Smooth muscle cell of the brain vasculature (primary cell): ENCODE measurements at places on chromosomes 3 and 15.

DNA sequence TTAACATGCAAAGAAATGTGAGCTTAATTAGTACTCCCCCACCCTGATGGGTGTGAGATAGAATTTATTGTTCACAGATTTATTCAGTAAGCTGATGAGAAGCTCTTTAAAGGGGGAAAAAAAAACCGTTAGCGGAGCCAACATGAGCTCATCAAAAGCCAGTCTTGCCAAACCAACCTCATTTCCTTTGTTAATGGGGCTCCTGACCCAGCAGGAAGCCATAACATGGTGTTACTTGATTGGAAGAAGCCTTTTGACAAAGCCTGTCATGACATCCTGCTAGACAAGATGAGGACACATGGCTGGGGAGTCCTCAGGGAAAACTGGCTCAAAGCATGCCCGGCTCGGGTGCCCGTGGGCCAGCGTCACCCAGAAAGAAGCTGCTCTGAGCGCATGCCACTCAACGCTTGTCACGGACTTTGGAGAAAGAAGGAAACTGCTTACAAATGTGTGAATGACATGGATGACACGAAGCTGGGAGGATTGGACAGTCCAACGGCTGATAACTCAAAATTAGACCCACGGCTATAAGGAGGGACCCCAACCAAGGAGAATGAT, 64.6 kb downstream of the SLCO2A1 start:
- no peak for DNase-seq

GRCh38 chr15:87667643-87668042, 588.9 kb downstream of the NTRK3 start:
- DNase-seq = no peak

- DNase-seq = no peak
Measured at GRCh38 chr3:191301782-191302411, 27.3 kb upstream of the CCDC50 start.

DNA sequence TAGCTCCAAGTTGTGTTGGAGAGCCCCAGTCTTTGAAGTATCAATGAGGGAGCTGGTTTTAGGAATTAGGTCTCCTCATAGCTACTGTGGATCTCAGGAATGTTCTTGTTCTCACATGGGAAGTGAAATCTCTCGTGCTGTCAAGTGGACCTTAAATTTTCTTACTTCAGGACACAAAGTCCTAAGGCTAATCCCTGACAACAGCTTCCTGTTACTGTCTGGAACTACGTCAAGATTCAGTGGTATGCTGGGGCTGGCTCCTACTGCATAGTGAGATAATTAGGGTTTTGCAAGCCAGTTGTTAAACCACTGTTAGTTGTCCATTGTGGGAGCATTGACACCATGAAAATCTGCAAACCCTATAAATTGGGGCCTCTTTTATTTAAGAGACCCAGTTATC, 22.8 kb downstream of the MESP1 start:
- DNase-seq = no peak

DNA sequence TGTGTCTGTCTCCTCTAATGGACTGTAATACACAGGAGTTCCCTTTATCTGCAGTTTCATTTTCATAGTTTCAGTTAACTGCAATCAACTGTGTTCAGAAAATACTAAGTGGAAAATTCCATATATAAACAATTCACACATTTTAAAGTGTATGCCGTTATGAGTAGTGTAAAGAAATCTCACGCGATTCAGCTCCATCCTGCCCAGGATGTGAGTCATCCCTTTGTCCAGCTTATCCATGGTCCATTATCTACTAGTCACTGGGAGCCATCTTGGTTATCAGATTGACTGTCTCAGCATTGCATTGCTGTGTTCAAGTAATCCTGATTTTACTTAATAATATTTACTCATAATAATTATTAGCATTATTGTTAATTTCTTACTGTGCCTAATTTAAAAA, 14.5 kb downstream of the ZPLD1 start:
- no peak for DNase-seq

DNA sequence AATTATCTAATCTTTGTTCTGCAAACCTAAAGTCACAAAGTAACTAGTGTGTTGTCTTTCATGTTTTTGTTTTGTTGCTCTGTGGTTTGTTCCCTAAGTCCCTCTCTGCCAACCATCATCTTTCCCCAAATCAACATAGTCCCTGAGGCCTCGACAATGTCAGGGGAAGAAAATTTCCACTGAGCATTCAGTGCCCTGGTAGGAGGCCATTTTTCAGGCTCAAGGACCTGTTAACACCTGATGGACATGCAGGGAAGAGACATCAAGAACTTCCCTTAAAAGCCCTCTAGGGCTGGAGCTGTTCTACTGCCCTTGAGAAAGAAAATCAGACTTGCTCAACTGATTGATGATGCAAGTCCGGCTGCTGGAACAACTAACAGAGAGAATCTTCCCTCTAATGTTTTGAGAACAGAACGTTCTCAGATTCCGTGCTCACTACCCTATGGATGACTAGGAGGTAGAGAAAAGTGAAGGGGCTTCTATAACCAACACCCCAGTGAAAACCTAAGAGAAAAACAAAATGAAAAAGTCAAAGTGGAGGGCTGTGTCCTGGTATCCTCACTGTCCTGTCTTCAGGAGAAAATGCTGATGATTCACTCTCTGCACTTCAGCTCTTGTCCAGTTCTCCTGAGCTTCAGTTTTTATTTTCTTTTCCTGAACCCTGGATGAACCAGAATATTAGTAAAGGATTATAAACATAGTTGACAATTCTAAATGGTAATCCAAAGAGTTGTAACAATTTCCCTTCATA, 373.1 kb downstream of the FOXP1 start:
- DNase-seq = no peak

DNA sequence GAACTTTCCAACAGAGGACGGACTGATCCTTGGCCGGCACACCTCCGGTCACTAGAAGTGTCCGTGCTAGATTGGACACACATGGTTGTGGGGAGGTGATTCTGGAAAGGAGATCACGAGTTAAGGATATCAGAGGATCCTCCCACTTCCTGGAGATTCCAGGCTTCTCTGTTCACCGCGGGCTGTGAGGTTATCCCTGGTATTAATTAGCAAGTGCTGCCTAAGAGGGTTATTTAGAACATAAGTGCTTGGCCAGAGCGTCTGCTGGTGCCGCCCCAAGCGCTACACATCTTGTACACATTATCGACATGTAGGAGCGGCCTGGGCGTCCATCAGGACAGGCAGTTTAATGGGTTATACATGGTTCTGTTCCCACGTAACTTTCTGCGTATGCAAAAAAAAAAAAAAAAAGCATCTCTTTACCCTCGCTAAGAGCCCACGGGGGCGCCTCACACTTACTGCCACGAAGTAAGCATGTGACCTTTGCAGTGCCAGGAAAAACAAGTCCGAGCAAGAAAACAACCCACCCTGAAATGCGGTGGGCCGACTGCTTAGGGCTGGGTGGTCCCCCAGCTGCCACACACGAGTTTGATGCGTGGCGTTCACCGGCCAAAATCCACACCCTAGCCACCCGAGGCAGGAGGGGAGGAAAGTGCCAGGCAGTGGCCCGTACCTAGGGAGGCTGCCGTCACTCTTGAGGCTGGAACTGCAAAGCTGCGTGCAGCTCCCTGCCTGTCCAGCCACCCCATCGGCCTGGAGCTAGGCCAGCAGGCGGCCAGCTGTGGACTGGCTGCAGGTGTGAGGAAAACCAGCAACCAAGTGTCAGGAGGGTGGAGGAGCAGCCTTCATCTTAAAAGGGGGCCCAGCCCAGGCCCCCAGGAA, 78.0 kb downstream of the CPN2 start:
- no peak for DNase-seq

DNA sequence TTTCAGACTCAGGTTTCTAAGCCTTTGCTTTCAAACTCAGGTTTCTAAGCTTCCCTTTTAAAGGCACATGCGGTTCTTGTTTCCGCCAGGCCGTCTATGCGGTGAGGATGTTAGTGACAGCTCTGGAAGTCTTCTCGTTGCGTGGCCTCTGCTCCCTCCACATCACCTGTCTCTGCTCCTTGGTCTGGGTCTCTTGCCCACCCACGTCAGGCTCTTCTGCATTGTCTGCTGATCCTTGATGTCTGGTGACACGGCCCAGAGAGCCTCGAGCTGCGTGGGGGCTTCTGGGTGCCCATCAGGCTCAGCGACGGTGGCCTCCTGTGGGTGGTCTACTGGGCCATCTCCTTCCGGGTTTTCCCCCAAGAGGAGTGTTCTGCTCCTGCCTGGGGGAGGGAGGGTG, 30.5 kb downstream of the KLF13 start:
- no peak for DNase-seq

DNA sequence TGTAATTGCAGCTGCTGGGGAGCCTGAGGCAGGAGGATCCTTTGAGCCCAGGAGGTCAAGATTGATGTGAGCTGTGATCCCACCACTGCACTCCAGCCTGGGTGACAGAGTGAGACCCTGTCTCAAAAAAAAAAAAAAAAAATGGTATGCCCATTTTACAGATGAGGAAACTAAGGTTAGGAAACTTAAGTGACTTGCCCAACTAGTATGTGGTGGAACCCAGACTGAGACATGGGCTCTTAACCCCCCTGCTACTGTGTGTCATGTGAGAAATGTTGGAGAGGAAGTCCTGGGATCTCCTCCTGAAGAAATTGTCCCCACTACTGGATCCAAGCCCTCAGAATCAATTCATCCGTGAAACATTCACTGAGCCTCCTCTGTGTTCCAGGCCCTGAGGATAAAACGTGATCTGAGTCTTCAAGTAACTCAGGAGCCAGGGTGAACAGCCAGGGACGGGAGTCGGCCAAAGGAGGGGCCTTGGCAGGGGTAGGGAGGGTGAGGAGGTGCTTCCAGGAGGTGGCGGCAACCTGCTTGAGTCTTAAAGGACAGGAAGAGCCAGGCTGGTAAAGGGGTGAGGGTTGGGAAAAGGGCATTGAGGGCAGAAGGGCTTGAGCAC, 19.6 kb upstream of the RNU6-1 start:
- no peak for DNase-seq

- DNase-seq = no peak
Measured at GRCh38 chr15:27084844-27085243, 113.9 kb downstream of the GABRG3 start.

DNA sequence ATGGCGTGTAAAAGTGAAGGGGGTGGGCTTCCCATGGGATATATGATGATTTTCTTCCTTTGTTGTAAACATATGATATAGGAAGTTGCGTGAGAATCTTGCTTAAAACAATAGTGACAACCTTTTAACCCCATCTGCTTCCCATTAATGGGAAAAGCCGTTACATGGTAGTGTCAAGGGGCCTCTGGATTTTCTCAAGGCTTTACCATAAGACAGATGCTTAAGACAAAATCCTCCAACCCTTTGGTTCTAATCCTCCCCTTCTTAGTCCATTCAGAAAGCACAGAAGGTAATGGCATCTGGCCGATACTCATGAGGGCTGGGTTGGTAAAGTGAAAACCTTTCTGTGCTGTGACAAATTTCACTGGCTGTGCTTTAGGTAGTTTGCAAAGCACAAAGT, 25.0 kb downstream of the DPH3 start:
- DNase-seq = no peak

GRCh38 chr3:82236257-82236656, 474.8 kb upstream of the GBE1 start:
- DNase-seq = no peak

DNA sequence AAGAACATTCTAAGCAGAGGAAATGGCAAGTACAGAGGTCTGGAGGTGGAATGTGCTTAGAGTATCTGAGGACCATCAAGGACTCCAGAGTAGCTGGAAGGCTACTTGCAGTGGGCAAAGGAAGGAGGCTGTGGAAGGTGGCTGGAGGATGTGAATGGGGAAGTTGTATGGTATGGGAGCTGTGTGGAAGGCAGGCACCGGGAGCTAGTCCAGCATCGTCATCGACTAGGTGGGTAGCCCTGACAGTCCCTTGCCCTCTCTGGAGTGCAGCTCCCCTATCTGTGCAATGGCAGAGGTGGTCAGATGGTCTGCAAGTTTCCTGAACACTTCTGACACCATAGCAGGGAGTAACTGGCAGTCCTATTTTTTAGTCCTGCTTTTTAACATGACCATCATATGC, 19.3 kb downstream of the CCDC13 start:
- no peak for DNase-seq

GRCh38 chr15:50531766-50532165, 14.7 kb downstream of the USP50 start:
- DNase-seq = no peak

DNA sequence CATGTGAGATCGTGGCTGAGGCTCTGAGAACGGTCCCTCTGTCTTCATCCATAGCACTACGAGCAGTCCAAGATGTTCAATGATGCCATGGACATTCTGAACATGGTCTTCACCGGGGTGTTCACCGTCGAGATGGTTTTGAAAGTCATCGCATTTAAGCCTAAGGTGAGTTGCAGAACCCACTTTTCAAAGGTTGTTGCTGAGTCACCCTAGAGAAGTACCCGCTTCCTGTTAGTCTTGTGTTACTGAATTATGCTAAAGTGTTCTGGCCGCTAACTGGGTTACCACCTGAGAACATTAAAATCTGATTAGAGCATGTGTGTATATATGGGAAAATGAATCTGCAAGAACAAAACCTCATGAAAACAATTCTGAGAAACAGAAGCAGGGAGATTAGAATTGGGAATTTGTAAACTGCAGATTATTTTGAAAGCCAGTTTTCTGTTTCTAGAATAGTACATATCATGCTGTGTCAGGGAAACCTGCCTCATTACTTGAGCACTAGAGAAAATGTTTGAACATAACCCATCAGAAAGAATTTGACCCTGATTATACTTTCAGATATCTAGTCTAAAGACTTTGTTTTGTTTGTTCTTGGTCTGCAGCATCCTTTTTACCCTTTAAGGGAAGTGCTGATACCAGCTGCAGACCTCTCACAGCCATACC, 92.6 kb downstream of the CHDH start:
- DNase-seq = no peak
